Stimulated activated CD4-positive, alpha-beta T cell treated with anti-CD3 and anti-CD28 coated beads, Interleukin-4, amount 100 ng/mL, for 1 hour (primary cell): ENCODE measurements at places on chromosomes 6 and 20.

DNA sequence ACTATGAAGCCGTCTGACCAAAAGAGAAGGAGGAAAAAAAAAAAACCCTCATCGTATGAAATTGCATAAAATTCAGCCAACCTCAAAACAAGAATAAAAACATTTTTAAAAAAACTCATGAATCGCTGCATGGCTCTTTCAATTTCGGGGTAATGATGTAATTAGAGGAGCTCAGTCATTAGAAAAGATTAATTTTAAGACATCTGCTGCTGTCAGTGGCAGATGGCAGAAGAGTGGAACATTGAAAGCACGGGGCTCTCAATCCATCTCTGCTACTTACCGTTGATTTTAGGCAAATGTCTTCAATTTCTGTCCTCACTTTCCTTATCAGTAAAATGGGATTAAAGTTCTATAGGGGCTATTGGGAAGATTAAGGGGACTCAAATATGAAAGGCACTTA is 79.1 kb downstream of the EYA2 start:
- DNase-seq: no peak

DNA sequence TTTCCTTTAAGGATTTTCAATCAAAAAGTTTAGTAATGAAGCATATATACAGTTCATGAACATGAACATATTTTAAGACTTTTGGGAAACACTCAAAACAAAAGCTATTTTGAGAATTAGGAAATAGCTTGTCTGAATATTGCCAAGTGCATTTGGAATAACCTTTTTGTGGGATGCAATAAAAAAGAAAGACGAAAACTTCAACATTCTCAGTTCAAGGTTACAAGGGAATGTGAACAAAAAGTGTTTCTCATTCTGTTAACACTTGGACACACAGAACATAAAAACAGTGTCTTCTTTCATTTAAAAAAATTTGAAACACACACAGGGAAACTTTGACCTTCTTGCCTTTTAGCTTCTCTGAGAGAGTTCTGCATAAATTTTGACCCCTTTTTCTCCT is 72.7 kb upstream of the TCF21 start:
- no peak for DNase-seq

GRCh38 chr6:17584241-17584803 is 15.8 kb upstream of the FAM8A1 start:
- no peak for DNase-seq

- no peak for DNase-seq
These were observed 29.9 kb upstream of the MTHFD1L start for GRCh38 chr6:150835620-150836019.

DNA sequence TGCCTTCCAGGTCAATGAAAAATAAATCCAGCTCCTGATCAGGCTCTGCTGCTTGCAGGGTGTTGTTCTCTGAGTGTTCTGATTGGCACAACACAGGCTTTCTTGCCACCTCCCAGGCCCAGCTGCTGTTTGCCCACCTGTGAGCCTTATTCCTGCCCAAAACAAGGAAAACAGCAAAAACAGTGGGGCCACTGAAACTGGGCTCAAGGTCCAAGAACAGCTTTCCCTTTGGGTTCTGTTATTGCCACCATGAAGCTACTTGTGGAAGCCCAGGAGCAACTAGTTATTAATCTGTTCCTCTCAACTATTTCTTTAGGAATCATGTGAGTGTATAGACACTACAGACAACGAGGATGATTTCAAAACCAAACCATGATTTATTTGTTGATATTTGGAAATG is 159.1 kb downstream of the PLCB1 start:
- no peak for DNase-seq

GRCh38 chr6:105994591-105995390 is 91.3 kb upstream of the PRDM1 start:
- peak; percentile 55 for DNase-seq

- no peak for DNase-seq
These were observed 27.6 kb downstream of the RPRD1B start for GRCh38 chr20:38061109-38061508.

DNA sequence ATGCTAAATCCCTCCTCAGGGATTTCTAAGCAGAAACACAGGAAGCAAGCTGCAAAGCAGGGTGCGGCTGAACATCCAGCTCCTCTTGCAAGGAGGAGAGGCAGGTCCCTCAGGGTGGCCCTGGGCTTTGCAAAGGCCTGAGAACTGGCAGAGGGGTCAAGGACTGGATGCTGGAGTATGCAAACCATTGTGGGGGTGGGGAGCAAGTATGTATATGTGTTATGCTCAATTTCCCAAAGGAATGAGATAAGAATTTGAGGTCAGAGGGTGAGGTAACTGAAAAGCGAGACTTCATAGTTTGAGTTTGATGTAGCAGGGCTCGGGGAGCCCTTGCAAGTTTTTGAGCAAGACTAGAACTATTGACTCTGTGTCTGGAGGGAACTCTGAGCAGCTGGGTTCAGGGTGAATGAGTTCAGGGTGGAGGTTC is 11.2 kb downstream of the SLC22A2 start:
- no peak for DNase-seq

- no peak for DNase-seq
These were observed 9.1 kb upstream of the MAP1LC3A start for GRCh38 chr20:34549291-34549928.

- no peak for DNase-seq
These were observed 98.3 kb downstream of the SASH1 start for GRCh38 chr6:148440877-148441453.

- DNase-seq: no peak
These were observed 55.2 kb downstream of the KCNQ2 start for GRCh38 chr20:63417097-63417737.

GRCh38 chr6:157849288-157850017 is 26.4 kb downstream of the SNX9 start:
- no peak for DNase-seq

DNA sequence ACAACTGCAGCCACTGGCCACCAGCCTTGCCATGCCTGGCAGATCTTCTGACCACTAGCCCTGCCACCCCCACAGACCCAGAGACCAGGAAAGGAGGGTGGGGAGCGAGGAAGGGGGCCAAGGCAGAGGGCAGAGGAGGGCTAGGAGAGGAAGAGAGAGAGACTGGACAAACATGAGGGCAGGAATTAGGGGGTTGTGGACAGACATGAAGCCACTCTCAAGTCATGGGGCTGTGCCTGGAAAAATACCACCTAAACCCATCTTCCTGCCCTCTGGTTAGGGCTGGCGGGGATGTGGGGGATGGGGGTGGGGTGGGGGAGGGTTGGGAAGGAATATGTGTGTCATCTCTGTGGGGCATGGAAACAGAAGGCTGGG is 1.4 kb upstream of the SLC29A1 start:
- no peak for DNase-seq

- no peak for DNase-seq
These were observed 40.2 kb upstream of the DDR1 start for GRCh38 chr6:30844118-30844535.

GRCh38 chr6:132279592-132280139 is 121.6 kb downstream of the MOXD1 start:
- peak; percentile 74 for DNase-seq

GRCh38 chr6:52495922-52496321 is 75.8 kb downstream of the EFHC1 start:
- DNase-seq: no peak

DNA sequence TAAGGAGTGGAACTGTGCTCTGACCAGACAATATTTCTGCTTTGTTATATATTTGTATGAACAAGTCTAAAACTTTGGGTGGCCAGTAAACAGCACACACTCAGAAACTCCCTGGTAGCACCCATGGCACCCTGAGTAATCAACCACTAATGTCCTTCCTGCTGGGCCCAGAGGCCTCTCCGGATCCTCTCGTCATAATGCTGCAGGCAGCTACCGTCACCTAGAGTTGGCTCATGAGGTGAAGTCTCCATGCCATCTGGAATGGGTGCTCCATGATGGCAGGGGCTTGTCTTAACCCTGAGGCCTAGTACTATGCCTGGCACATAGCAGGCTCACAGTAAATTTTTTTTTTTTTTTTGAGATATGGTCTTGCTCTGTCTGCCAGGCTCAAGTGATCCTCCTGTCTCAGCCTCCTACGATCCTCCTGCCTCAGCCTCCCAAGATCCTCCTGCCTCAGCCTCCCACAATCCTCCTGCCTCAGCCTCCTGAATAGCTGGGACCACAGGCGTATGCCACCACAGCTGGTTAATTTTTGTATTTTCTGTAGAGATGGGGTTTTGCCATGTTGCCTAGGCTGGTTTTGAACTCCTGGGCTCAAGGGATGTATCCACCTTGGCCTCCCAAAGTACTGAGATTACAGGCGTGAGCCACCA is 3.0 kb upstream of the SDCBP2 start:
- no peak for DNase-seq

DNA sequence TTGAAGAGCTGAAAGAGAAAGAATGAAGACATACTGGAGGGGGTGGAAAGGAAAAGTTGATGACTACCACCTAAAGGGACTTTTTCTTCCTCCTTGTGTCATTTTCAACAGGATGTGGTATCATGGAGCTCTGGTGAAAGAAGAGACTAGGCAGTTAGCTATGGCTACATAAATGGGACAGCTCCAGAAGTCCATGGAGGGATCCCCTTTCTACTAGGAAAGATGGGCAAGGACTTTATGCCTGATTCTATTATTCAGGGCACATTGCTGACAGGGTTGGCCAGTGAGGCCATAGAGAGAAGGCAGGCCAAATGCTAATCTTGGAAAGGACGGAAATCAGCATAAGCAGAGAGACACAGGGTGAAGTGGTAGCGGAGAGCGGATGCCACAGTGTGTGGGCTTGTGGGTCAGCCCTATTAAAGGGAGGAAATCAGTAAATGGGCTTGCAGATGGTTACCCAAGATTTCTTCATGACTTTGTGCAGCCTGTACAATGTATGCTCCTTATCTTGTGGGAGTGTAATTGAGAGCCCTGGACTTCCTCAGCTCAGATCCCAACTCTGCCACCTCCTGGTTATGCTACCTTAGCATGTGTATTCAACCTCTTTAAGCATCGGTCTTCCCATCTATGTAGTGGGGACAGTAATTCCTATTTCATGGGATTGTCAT is 77.4 kb upstream of the TMEM170B start:
- DNase-seq: no peak

- DNase-seq: no peak
These were observed 46.2 kb upstream of the BCLAF1 start for GRCh38 chr6:136335736-136336363.

GRCh38 chr6:98547151-98547550 is 287.2 kb upstream of the POU3F2 start:
- DNase-seq: no peak

- DNase-seq: no peak
These were observed 65.8 kb upstream of the SLC22A1 start for GRCh38 chr6:160055813-160056212.

- DNase-seq: no peak
These were observed 20.4 kb downstream of the SIRPD start for GRCh38 chr20:1536893-1537730.

DNA sequence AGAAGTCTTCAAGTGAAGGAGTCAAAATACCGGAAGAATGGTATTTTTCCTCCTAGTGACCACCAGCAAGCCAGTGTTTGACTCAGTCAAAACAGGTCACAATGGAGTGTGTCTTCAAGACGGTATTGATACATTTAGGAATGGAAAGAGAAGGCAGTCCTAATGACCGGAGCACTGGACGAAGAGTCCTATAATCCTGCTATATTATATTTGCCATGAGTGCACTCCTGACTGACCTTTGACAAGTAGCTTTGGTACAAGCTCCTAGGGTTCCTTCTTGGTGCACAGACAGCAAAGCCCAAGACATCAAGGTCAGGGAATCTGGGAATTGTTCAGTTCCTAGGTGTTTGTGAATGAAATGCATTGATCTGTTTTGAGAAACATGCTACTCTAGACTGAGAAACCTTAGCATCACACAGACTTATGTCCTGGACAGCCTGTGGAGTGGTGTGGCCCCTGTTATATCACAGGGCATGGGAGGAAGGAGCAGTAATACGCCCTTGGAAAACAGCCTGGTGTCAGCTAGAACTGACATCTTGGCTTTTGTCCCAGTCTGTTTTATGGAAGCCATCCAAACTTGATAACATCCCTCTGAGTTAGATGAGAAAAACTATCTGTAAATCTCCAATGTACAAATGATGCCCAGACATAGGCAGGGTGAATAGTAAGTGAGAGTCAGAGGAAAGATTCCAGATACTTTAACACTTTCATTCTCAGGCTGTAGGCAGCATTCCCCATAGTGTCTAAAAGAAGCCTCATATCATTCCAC is 18.5 kb downstream of the NOX3 start:
- DNase-seq: no peak

DNA sequence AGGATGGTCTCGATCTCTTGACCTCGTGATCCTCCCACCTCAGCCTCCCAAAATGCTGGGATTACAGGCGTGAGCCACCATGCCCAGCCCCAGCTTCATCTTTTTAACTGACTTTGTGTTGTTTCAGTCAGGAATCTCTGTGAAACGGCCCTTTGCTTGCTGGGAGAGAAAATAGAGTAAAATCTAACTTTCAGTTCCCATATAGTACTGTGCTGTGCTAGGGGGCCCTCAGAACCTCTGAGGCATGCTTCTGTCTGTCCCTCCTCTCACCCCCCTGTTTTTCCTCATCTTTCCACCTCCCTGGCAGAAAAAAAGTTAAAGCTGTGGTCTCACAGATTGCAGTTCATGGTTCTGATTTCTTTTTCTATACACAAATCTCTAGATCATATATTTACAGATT is 48.4 kb downstream of the LRP11 start:
- no peak for DNase-seq

DNA sequence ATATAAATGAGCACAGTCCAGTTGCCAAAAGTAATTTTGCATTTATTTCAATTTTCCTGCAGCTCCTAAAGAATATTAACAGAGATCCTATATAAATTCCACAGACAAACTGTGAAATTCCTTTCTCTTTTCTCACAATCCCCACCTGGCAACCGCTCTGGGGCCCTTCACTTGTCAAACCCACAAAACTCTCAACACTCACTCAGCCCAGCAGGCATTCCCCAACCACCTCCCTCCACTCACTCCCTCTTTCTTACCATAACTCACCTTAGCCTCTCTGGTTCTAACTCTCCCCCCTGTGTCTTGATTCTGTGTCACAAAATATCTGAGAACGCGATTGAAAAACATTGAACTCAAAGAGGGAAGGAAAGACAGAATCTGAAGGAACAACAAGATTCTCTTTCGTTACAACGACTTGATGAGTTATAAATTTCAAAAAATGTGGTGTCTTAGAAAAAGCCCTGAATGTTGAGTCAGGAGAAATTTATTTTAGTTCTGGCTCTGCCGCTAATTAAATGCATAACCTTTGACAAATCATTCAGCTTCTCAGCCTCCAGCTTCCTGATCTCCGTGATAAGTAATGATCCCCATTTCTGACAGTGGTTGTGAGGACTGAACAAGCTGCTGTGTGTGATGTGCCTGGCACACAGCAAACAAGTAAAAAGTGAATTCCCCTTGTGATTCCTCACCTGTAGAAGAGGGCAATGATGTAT is 87.9 kb downstream of the UNC5CL start:
- DNase-seq: no peak

DNA sequence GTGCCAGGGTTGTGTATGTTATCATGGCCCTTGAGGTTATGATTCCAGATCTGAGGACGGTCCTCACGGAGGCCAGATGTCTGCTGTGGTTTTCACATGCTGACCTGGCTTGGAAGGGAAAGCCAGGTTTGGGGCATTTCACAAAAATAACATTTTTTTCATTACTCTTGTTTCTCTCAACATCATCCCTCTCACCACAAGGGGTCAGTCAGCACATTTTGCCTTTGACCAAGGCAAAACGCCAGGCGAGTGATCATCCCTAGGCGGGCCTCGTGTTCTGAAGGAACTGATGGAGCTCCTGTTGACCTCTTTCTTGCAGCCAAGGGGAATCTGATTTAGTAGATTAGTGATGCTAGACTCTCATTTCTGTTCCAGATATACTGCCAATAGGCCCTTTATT is 133.5 kb downstream of the TBC1D7 start:
- peak; percentile 7 for DNase-seq
